Activated CD8-positive, alpha-beta memory T cell treated with anti-CD3 and anti-CD28 coated beads, Interleukin-2, amount 10 ng/mL, durations not matched to agents 7 days and 5 days (primary cell): ENCODE measurements at places on chromosomes 7 and 10. TPM values are rescaled to one million over a fixed set of nuclear protein-coding genes. Genes with fewer than 3 reads are reported as not detected.

LRRC61 gene
- 25.3 TPM for total RNA-seq

HYAL4 gene
- total RNA-seq = not detected

HHEX gene
- total RNA-seq = 0.23 TPM

ANKRD30A gene
- not detected for total RNA-seq

IKZF1 gene
- total RNA-seq = 348 TPM

DNA sequence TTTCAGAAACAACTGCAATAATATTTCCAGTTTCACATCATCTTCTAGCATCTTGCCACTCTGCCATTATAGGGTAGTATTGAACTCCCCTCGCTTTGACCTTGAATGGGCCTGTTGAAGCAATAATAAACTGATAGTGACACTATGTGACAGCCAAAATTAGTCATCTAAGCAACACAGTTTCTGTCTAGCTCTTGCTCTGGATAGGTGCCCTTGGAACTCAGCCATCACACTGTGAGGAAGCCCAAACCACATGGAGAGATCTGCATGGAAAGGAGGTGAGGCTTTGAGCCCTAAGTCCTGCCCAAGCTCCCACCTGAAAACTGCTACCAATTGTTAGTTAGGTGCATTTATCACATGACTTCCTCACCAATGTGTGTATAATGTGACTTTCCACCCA, 18.1 kb upstream of the KCND2 start:
- DNase-seq = no peak

DNA sequence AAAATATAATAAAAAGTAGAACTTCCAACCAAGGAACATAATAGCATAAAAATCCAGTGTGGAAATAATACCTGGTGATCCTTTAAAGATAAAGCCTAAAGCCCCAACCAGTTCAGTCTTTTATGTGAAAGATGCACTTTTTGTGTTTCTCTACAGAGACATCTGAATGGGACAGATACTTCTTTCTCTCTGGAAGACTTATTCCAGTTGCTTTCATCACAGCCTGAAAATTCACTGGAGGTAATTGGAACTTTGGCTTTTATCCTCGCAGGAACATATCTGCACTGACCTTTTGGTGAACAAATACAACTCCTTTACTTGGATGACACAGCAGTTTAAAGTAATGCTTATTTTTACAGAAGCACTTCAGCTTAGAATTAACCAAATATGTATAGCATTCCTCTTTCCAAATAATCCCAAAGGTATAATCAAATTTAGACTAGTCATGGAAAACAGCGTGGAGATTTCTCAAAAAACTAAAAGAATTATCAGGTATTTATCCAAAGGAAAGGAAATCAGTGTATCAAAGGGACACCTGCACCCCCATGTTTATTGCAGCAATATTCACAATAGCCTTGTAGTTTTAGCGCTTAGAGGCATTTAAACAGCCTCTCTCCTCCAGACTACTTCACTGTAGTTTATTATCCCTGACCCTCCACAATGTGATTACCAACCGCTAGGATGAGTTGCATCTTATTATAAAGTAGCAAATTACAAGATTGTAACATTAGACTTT, 16.8 kb downstream of the HNRNPA2B1 start:
- DNase-seq = no peak

GRCh38 chr10:30445711-30446110, 11.7 kb downstream of the MAP3K8 start:
- no peak for DNase-seq

DNA sequence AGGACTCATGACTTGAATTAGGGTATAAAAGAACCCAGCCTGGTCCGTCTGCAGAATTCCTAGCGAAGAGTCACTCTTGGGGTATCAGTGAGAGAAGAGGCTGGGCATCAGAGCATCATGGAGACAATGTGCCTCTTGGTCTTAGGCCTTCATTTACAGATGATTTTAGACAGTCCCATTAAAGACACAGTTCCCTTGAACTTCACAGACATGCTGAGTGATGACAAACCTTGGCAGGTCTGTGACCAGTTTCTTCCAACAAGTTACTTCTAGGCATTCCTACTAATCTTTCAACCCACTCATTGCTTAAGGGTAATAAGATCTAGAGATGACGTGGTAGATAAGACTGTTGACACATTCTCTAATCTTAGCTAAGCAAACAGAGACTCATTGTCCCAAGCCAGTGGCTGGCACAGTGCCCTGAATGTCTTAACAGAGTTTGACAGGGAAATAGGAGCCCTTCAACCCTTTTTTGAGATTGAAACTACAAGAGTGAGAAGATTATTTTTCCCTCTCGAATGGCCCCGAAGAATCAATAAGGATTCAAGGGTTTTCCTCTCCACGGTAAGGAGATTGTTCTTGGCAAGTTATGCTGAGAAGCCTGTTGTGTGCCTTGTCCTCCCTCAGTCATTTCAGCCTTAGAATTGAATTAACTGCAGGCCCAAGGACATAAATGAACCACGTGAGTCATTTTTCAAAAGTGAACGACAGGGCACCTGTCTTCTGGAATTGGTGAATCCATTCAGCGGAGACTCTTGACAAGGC, 281.1 kb downstream of the CCDC3 start:
- no peak for DNase-seq

GRCh38 chr10:396535-397220, 261.4 kb downstream of the ZMYND11 start:
- DNase-seq = no peak

DNA sequence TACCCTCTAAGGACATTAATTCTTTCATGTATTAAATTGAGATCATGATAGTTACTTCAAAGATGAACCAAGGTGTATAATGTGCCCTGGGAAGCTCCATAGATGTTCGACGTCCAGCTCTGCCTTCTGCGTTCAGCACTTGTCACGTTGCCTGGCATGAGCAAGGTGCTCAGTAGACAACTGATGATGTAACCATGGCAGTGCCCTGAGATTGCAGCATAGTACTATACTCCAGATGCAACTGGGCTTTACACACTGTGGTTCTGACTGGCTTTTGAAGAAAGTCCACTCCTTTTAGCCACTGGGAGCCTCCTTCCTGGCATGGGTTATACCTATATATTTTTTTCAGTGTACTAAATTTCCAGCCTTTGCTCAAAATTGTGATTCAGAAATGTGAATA, 355.8 kb upstream of the SORCS1 start:
- DNase-seq = no peak

DNA sequence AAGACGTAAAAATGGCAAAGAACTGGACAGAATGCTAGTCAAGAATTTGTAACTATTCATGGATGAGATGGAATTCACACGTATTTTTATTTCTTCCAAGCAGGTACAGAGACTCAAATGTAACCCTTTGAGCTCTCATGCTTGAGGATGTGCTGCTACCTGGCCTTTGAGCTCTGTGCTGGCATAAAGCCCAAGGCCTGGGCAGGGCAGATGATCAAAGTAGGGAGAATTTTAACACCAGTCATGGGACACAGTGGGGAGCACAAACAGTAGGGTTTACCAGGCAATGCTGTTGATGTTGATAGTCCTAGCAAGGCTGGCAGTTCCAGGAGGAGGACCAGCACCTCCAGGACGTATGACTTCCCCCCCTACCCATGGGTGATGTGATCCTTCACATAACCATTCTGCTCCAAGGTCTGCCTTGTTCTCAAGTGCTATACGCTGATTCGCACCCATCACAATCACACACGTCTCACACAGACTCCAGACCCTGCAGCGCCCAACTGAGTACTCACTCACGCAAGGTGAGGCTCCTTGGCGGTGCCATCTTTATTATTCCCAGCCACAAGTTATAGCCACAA, 48.6 kb upstream of the DLG5 start:
- no peak for DNase-seq

GRCh38 chr7:70833726-70834125, 298.2 kb upstream of the GALNT17 start:
- no peak for DNase-seq
